Esophagus squamous epithelium (tissue), 5 donors: ENCODE measurements at places on chromosomes 13 and 19.

- DNase-seq: no peak
Observed at GRCh38 chr19:49338691-49339300, 3.6 kb downstream of the CD37 start.

DNA sequence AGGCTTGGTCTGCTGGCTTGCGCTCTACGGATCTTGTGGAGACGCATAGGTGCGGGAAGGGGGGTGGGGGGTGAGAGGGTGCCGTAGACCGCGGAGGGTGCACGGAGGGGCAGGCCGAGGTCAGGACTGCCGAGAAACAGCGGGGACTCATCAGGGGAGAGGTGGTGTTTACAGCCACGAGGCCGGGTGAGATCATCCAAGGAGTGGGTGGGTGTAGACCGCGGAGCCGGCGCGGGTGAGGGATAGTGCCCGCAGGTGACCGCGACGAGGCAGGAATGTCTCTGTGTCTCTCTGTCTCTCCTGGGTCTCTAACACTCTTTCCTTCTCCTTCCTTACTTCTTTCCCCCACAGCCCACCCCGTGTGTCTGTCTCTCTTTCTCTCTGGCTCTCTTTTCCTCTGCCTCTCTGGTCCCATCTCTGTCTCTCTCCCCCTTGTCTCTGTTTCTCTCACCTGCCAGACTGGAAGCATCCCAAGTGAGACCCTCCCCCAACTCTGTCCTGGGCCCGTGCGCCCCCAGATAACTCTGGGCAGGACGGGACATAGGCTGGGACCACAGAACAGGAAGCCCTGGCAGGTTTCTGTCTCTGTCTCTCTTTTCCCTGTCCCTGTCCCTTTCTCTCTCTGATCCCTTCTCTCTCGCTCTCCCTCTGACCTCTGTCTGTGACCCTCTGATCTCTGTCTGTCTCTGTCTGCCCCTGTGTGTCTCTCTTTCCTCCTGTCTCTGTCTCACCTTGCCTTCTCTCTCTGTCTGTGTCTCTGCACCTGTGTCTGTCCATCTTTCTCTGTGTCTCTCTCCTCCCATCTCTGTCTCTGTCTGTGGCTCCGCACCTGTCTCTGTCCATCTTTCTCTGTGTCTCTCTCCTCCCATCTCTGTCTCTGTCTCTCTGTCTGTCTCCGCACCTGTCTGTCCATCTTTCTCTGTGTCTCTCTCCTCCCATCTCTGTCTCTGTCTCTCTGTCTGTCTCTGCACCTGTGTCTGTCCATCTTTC is 1.8 kb upstream of the KLK4 start:
- DNase-seq: no peak

DNA sequence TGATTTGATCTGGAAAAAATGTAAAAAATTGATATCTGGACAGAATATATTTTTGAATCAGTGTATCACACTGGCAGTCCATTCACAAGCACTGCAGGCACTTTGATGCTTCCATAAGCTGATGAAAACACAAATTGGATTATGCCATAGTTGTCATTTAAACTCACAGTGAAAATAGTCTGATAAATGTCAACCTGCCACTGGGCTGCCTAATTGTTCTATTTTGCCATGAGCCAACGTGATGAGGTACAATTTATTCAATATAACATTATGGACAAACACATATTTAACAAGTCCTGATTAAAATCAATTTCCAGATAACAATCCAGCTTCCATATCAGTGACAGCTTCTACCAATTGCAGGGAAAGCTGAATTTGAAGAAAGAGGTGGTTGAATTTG is 1244.9 kb downstream of the EFNB2 start:
- DNase-seq: no peak

DNA sequence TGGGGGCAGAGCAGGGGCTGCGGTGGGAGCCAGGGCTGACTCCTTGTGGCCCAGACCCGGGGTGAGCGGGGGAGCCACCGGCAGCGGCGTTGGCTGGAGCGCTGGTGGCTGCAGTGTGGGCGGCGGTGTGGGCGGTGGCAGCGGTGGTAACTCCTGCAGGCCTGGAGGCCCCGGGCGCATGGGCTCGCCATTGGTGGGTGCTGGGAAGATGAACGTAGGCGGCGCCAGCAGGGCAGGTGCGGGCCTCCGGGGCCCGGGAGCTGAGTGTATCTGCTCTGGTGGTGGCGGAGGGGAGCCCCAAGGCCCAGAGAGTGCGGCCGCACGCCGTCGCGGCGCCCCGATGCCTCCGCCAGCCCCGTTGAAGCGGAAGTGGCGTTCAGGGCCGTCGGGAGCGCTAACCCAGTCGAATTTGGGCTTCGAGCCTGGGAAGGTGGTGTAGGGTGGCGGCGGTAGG is 2.0 kb downstream of the GGN start:
- DNase-seq: no peak

DNA sequence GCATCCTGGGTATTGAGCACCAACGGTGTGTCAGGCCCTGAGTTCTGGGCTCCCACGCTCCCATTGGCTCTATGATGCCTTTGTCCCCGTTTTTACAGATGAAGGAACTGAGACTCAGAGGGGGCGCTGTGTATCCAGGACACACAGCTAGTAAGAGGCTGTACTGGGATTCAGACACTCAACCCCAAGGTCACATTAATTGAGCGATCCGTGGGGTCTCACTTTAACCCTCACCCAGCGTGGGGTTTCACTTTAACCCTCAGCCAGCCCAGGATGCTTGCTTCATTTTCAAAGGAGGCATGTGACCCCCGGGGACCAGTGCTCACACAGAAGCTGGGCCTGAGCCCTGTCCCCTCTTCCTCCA is 42.6 kb downstream of the CYP4F22 start:
- no peak for DNase-seq

GRCh38 chr13:45700971-45701900 is 884 bp upstream of the CBY2 start:
- DNase-seq: no peak

DNA sequence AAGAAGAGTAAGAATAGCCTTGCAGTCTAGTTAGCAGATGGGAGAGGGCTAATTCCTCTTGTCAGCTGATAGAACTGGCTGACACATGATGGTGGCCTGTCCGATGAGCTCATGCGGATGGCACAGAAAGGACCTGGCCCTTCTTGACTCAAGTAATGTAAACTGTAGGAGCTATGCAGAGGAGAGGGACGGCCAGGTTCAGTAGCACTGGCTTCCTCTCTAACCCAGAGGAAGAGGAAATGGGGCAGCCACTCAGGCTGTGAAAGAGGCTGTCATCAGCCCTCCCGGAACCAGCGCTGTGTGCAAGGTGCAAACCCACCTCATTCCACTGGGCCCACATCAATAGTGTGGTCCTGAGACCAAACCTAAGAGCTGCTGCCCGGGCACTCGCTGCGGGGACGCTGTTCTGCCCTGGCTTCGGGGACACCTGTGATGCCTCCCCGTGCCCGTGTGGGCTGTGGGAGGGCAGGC is 30.8 kb upstream of the USE1 start:
- no peak for DNase-seq

DNA sequence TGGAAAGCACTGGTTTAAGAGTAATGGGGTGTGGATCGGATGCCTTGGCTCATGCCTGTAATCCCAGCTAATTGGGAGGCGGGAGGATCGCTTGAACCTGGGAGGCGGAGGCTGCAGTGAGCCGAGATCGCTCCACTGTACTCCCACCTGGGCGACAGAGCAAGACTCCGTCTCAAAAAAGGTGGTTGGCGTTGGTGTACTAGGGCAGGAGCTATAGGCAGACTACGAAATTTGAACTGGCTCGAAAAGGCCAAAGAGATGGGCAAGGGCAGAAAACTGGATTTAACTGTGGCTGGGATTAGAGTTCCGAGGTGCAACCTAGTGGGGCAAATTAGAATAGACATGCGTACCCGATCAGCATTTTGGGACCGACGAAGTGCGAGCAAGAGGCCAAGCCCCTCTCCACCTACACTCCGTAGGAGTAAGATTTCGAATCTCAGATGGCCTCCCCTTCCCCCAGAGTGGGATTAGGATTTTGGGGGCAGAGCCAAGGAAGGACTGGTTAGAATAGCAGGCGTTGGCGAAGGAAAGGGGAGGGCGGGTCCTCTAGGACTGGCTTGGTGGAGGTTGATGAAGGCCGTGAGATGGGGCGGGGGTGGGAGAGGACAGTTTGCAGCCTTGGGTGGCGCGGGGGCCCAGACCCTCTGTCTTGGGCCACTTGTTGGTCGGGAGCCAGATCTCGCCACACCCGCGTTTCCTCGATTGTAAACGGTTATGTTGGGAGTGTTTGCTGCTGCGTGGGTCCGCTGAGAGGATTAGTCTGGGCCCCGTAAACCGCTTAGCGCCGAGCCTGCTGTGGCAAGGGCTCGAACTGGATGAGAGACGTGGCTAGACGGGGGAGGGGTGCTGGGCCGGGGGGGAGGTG is 2.0 kb upstream of the INAFM1 start:
- no peak for DNase-seq

DNA sequence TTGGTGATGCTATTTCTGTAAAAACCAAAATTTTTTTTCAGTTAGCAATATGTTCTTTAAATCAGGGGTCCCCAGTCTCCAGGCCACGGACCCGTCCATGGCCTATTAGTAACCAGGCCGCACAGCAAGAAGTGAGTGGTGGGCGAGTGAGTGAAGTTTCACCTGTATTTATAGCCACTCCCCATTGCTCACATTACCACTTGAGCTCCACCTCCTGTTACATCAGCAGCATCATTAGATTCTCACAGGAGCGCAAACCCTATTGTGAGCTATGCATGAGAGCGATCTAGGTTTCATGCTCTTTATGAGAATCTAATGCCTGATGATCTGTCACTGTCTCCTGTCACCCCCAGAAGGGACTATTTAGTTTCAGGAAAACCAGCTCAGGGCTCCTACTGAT is 58.9 kb upstream of the SLC7A1 start:
- no peak for DNase-seq

GRCh38 chr13:98823442-98823841 is 71.0 kb upstream of the SLC15A1 start:
- no peak for DNase-seq

- no peak for DNase-seq
Observed at GRCh38 chr13:82751206-82751605, 1131.1 kb downstream of the SLITRK1 start.

GRCh38 chr13:36357692-36358091 is 11.5 kb upstream of the SPART start:
- DNase-seq: no peak

DNA sequence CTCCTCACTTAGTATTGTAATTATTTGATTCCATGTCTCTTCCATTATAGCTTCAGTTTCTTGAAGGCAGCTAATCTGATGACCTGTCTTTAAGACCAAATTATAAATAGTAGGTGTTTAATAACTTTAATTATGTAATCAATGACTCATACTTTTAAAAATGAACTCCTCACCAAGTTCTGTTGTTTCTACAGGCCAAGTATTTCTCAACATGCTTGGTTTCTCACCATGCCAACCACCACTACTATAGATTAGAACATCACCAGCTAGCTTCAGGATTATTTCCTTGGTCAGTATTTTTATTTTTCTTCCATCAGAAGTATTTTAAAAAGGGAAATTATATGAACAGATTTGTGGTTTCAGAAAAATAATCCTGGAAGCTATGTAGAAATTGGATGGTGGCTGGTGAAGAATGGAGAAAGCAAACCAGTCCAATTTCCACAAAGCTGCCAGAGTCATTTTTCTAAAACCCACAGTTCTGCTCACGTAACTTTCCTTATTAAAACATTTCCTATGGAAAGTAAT is 237.7 kb upstream of the DACH1 start:
- no peak for DNase-seq

- DNase-seq: no peak
Observed at GRCh38 chr19:5238700-5239099, 101.9 kb downstream of the PTPRS start.

GRCh38 chr13:67200183-67200582 is 30.0 kb downstream of the PCDH9 start:
- no peak for DNase-seq

- no peak for DNase-seq
Observed at GRCh38 chr13:110813646-110814624, 100.4 kb downstream of the ING1 start.

GRCh38 chr19:40827386-40828247 is 22.6 kb downstream of the CYP2A6 start:
- no peak for DNase-seq

GRCh38 chr19:45354241-45354842 is 13.8 kb downstream of the KLC3 start:
- no peak for DNase-seq

DNA sequence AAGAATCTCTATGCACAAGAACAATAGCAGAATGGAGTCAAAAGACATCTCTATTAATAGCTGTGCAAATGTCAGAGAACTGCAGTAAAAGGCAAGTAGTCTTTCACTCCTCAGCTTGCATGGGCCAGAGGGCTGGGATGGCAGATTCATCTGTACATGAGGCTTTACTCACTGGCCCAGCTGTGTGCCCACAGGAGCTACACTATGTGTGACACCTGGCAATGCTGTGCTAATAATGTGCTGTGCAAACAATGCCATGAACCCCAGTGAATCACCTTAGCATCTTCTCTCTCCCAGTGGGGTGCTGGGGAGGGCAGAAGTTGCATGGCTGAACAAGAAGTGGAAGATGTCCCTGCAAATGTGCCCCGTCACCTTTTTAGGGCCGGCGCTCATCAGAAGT is 73.1 kb downstream of the KL start:
- no peak for DNase-seq

DNA sequence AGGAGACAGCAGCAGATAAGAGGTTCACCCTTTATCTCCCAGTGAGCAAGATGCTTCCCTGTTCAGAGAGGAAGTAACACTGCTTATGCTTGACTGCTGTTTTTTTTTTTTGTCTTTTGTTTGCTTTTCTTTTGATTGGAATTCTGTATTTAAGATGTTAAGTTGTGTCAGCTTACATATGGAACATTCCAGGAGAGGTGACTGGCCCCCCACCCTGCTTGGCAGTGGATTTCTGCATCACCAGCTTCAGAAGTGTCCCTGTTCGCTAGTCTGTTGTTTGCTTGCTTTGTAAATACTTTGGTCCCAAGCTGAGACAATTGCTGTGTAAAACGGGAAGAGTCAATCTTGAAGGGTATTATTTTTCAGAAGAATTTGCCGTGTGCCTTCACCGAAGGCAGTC is 43.0 kb downstream of the IFT88 start:
- no peak for DNase-seq

DNA sequence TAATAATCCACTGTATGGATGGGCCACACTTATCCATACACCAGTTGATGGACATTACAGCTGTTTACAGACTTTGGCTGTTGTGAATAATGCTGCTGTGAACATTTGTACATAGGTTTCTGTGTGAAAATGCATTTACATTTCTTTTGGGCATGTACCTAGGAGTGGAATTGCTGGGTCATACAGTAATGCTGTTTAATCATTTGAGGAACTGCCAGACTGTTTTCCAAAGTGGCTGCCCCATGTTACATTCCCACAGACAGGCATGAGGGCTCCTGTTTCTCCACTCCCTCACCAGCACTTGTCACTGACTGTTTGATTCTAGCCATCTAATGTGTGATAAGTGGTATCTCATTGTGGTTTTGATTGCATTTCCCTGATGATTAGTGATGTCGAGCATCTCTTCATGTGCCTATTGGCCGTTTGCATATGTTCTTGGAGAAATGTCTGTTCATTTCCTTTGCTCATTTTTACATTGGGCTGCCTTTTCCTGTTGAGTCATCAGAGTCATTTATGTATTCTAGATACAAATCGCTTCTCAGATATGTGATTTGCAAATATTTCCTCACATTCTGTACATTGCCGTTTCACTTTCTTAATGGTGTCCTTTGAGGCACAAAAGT is 12.8 kb downstream of the TMEM255B start:
- no peak for DNase-seq

- DNase-seq: no peak
Observed at GRCh38 chr13:113410472-113411201, 42.7 kb downstream of the ADPRHL1 start.

GRCh38 chr19:1756264-1756663 is 3.0 kb downstream of the ONECUT3 start:
- DNase-seq: no peak

- DNase-seq: no peak
Observed at GRCh38 chr13:97339988-97340749, 93.8 kb upstream of the RAP2A start.
